ENCODE measurements at places on chromosomes 12 and 14.

DNA sequence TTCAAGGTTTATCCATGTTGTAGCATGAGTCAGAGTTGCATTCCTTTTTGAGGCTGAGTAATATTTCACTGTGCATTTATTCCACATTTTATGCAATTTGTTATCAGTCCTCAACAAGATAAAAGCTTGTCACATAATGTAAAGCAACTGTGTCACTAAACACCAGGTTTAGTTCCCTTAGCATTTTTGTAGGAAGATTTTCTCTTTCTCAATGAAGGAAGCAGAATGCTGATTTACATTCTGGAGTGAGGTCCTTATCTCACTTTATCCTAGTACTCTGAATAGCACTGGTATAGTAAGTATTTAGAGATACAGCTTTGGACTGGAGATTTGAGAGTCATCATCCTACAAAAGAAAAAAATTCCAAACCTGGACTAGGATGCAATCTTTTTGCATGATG, 9.8 kb upstream of the EXD2 start:
- DNase-seq, result no peak

DNA sequence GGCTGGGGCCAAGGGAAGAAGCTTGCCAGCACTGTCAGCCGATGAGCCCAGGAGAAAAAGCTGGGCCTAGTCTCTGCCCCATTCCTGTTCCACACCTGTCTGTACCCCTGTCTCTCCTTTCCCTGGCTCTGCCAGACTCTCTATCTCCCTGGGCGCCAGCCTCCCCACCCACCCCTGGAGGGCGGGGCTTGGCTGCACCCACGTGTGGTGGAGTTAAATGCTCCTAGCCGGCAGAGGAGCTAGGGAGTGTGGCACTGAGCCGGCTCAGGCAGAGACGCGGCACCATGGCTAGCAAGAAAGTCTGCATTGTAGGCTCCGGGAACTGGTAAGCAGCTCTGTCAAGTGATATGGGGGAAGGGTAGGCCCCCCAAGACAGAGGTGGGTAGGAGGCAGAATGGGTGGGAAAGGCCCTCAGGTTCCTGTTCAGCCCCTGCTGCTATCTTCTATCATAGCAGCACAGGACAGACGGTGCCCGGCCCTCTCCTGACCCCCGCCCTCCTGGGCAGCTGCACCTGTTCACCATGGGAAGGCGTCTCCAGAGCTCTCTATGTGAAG, at the start of gene GPD1:
GPD1 (plus strand) TSS at position 242 of the 555 bp plus-strand sequence; CDS start at position 285, 43 bp downstream.
- no peak for DNase-seq

DNA sequence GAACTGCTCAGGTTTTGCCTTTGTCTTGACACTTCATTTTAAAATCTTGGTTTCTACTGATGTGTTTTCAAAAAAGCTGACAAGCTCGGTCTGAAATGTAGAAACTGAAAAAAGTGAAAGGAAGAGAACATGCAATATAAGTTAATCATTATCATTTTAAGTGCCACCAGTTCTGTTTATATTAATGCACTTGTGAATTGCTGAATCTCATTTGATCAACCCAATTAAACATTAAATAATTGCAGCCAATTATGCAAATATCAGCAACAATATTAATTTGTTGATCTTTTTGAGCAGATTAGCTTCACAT, 133.8 kb downstream of the BCAT1 start:
- no peak for DNase-seq

DNA sequence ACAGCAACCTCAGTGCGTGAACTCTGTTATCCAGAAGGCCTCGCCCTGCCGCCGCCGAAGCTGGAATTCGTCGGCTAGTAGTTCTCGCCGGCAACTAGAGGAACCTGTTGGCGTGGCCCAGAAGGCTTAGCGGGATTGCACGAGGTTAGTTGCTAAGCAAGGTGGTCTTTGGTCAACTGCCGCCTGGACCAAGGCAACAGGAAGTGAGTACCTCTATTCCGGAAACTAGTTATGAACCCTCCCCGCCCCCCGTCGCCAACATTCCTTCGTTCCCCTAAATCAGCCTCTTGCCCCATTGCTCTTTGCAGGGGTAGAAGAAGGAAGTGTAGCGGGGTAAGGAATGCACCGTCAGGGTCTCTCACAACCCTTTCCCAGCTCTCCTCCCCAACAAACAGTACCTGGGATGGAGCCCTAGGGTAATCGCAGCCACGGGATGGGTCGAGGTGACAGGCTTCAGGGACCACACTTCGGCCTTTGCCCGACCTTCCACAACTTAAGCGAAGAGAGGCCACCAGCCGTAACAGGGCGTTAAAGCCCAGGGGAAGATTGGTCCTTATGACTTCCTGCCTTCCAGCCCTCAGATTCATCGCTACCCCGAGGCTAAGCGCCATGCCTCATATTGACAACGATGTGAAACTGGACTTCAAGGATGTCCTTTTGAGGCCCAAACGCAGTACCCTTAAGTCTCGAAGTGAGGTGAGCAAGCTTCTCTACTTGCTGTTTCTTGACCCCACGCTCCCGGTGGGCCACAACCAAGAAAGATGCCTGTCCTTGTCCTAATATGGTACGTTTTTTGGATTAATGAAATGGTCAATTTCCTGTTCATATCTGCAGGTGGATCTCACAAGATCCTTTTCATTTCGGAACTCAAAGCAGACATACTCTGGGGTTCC, at the start of gene GMPR2:
GMPR2 (plus strand) TSS at position 285 of the 893 bp plus-strand sequence; CDS start at position 610, 325 bp downstream.
- no peak for DNase-seq

DNA sequence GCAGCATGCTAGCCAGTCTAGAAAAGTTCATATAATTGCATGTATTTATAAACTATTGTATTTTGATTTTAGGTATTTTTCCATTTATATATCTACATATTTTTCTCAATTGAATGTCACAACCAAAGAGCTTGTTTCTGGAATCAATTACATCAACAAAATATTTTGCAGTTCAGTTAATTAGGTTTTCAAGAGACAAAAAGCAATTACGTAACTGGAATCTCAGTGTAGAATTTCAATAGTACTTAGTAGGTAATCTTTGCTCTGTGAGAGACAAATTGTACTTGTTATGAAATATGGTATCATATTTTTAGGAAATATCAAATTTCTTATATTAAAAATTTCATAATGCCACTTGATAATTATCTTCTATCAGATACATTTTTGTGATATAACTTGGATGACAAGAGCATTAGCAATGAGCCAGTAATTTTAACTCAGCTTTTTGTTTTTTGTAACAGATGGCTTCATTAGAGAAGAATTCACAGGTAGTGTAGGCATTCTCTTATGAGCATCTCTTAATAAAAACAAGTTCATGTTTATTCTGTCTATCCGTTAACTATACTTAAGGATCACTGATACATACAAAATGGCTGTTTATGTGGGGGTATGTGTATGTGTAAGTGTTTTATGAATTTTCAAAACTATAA, 774.7 kb downstream of the C12orf50 start:
- DNase-seq, result no peak
